ENCODE measurements at places on chromosomes 3 and 15.

DNA sequence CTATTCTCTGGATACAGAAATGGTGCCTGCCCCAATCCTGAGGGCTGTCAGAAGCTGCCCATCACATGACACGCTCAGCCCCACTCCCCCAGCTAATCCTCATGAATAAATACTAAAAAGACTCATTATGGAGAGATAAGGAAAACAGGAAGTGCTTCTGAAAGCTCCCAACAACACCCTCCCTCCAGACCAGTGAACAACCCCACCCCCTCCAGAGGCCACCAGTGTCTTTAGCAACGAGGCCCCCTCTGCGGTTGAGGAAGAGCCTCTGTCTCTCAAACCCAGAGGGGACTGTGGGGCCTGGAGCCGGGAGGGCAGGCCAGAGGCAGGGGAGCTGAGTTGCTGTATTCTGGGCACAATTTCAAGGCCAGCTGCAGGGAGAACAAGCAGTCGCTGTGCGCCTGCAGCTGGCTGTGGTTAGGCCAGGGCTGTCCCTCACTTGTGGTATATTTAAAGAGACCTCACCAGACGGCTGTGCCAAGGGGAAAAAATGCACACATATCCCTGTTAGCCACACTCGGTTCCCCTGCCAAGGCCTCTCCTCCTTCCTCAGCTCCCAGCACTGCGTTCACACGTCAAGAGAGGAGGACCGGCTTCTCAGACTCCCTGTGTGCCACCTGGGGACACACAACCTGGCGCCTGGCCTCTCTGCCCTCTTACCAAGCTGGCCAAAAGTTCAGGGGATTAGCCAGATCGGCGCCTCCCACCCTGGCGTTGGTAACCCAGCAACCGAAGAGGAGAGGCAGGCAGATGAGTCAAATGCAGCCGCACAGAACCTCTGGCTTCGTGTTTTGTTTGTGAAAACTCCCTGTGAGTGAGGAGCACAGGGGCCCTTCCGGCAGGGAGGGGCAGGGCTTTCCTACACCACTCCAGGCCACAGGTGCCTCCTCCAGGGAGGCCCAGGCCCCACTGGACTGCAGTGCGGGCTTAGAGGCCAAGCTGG lies 101.2 kb upstream of the ETV5 start:
- DNase-seq, result no peak

DNA sequence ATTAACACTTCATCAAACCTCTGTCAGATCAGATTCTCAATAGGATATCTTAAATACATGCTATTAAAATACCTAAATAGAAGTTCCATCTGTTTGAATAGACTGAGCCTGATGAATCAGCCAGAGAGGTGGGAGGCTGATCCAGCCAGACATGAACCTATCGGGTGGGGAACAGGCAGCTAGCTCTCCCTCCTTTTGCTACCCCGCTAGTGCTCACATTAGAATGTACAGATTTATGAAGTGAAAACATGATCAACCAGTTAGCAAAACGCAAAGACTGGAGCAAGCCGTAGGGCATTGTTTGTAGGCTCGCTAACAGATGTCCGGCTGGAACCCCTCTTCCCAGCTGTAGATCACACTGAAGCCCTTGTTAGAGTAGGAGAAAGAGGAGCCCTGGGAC lies 54.4 kb downstream of the GTF2E1 start:
- DNase-seq, result no peak

- DNase-seq, result peak; percentile 65
Measured at GRCh38 chr15:84633311-84634227, 20.5 kb downstream of the WDR73 start.

DNA sequence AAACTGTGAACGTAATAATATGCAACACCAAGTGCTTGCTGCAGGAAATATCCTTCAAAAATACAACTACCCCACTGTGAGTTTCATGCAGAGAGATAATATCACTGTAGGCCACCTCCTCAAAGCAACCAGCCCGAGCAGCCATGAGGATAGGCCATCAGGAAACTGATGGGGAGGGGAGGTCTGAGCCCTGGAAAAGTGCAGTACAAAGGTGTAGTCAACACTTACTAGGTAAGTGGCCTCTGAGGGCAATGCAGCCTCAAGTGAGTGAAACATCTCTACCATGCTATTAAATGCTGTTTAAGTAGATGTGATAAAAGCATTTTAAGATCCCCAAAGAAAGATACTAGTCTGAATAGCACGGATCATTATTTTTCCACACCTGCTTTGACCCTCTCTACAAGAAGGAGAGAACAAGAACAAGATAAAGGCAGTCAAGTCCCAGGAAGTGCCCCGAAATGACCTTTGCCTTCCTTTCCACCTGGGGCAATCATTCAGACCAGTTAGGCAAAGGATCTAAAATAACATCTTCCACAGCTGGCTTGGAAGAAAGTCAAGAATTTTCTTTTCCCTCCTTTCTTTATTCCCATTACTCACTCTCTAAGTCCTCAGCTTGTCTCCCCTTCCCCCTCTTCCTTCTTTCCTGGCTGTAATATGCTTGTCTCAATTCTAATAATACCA lies 62.8 kb downstream of the FMN1 start:
- DNase-seq, result no peak

DNA sequence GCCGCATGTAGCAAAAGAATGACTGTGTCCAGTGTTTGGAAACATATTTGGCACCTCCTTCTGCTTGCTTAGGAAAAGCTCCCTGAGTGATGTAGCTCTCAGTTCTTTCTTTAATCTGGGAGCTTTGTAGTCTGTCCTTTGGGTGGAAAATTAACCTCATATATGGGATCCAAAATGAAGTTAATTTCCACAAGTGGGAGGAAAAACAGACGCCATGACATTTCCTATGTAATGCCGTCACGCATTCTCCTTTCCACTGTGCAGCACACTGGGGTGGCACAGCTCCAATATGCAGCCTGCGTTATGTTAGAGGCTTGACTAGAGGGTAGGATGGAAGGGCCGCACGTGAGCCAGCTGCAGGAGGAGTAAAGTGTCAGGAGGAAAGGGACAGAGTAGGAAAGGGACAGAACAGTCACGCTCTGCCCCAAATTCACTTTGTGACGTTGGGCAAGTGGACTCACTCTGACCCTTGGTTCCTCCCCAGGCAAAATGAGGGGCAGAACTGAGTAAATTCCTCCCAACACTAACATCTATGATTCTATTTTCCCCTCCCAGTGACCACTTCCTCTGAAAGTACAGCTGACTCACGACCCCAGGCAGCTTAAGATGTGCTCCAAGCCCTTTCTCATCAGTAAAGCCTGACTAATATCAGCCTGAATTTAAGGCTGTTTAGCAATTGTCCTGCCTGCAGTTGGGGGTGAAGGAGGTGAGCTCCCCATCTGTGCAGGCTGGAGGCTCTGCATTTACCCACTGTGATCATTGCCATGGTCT lies 176.5 kb upstream of the PFN2 start:
- DNase-seq, result no peak

- no peak for DNase-seq
Measured at GRCh38 chr15:90585863-90586262, 56.1 kb downstream of the CRTC3 start.

- no peak for DNase-seq
Measured at GRCh38 chr3:188797045-188797444, 374.7 kb upstream of the TPRG1 start.

DNA sequence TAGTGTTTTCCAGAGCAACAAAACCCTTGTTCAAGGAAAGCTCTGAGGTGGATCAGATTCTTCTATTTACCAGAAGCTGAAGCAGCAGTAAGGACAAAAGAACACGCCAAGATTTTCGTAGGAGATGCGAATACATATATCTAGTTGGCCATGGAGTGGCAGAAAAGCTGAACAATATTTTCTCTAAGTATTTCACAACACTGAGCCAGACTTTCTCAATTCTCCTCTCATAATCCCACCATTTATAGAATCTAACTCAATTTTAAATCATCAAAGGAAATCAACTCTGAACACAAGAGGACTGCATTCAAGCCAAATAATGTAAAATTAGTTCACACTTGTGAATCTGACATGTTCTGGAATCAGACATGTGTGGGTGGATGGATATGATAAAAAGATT lies 775.0 kb downstream of the ROBO1 start:
- DNase-seq, result no peak
